ENCODE measurements at places on chromosomes 6 and 20. TPM values are rescaled to one million over a fixed set of nuclear protein-coding genes. Genes with fewer than 3 reads are reported as not detected.

DNA sequence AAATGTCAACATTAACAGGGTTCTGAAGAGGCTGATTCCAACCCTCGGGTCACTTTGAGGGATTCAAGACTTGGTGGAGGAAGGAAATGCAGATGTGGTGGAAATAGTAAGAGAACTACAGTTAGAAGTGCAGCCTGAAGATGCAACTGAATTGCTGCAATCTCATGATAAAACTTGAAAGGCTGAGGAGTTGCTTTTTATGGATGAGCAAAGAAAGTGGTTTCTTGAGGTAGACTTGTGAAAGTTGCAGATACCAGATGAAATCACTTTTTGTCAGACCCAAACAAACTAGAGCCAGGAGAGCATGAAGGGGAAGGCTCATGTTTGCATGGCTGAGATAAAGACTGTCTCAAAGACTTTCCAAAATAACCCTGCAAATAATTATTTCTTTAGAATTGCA is 16.2 kb downstream of the ANKRD6 start:
- DNase-seq, result no peak

- no peak for DNase-seq
These were observed 77.0 kb downstream of the DTNBP1 start for GRCh38 chr6:15585760-15586214.

- no peak for DNase-seq
These were observed 393.7 kb downstream of the QKI start for GRCh38 chr6:163808231-163808630.

DNA sequence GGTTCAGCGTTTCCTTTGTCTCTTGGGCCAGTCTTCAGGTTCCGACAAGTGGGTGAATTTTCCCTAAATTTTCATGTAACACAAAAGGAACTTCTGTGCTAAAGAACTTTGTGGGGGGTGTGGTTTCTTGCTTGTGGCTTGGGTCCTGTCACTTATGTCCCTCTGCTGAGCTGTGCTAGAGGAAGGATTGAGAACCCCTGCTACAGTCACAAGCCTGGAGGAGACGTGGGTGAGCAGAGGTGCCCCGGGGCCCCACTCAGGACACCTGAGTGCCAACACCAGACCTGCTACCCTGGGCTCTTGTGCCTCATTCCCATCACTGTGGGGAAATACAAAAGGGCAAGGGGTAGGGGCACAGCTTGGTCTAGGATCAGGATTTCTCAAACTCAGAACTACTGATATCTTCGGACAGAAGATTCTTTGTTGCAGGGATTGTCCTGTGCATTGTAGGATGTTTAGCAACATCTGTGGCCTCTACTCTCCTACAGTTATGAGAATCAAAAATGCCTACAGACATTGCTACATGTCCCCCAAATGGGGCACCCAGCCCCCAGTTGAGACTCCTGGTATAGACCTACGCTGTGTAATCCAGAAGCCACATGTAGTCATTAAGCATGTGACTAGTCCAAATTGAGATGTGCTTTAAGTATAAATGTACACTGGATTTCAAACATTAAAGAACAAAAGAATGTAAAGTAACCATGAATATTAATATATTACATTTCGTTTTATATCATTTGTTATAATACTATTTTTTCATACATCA is 128.7 kb downstream of the LY86 start:
- DNase-seq, result no peak

Gene BPIFB4
- total RNA-seq, result not detected

Gene PCSK2
- total RNA-seq, result not detected

Gene TTI1
- 15.9 TPM for total RNA-seq

GRCh38 chr6:21831521-21832291 is 238.2 kb downstream of the SOX4 start:
- no peak for DNase-seq

DNA sequence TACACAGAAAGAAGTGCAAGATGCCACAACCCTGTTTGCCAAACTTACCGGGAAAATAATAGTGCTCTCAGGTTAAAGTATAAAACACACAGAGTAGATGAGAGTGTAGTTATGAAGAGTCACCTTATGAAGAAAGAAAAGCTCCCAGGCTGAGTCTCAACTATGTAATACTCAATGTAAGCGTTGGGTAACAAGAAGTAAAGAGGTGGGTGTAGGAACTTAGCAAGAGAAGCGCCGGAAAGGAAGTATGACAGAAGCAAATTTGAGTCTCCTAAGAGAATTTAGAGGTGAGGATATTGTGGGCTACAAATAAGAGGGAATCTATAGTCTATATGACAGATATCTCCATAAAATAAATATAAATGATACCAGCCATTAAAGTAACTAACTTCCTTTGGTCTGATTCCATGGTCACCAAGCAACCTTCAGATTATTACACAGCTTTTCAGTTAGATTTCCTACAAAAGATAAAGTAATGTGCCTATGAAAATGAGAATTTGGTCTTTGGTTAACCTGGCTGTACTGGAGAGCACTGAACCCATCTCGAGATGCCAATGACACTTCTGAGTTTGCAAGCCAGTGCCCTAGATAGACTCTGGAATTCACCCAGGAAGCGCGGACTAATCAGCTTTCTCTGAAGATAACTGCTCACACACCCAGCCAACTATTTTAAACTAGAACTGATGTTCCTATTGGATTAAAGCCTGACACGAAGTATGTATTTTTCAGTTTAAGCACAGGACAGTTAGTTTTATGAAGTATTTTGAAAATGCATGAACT is 1.8 kb downstream of the TUBE1 start:
- DNase-seq, result no peak

GRCh38 chr6:35388030-35388429 is 45.7 kb downstream of the PPARD start:
- DNase-seq, result no peak

DNA sequence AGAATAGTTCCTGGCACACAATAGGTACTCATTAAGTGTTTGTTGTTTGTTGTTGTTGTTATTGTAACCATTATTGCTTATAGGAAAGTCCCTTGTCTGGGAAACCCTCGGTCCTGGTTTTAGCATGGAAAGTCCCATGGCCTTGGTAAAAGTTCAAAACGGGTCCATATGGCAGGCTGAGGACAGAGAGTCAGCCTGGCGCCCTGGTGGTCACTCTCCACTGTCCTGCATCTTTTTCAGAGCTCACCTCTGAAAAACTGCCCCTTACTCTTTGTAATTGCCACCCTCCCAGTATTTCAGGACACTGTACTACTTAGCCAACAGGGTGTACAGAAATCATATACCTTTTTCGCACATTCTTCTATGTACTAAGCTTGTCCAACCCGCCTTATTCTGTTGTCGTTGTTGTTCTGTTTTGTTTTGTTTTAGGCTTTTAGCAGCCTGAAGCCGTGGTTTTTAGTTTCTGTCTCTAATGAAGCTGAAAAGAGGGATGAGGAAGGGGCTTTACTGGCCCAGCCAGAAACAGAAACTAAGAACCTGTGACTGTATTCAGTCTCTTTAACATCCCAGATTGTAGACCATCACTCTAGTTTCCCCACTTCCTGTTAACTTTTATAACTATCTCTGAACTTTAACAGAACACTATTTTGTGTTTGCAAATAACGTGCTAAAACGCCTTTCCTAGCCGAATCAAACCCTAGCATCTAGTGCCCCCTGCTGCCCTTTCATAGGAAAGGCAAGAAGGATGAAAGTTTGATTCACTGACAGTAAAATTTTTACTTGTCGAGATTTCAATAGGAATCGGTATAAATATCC is 7.6 kb upstream of the TMEM14A start:
- peak; percentile 90 for DNase-seq

DNA sequence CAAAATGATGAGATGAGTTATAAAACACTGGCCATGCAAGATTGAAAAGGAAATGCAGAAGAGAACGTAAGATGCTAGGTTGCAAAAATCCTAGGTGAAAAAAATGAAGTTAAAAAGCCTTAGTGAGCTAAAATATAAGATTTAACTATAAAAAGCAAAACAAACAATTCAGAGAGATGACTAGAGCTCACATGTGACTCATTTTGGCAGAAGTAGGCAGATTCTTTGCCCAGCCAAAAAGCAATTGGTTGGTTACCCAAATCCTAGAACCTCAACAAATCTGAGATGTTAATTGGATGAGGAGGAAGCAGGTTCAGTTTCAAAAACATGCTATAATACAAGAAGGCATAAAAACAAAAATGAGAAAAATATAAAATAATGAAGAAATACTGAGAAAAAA is 249.1 kb downstream of the OGFRL1 start:
- no peak for DNase-seq

DNA sequence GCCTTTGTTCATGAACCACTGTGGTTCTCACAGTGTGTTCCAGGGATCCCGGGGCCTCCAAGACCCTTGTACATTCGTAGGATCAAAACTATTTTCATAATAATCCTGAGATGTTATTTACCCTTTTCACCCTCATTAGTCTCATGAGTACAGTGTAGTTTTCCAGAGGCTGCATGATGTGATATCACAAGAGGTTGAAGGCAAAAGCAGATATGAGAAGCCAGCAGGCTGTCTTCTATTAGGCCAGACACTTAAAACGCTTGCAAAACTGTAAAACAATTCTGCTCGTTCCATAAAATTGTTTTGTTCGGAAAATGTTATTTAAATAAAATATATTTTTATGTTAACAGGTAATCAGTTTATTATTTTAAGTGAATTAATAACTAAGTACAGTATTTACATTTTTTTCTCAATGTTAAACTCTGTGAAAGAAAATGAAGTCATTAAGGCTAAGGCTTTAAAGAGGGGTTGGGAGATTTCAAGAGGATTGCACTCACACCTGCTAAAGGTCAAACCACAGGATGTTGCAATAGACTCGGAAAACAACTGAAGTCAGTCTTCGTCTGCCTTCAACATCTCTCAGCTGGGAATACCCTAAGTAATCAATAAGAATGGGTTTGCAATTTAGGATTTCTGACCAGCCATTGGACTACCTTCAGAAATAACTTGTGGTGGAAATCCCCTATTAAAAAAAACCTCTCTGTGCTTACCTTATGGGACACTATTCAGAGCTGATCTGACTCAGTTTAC is 474.2 kb downstream of the KIF16B start:
- DNase-seq, result no peak

Gene COL12A1
- total RNA-seq, result not detected

- DNase-seq, result peak; percentile 81
These were observed 17.2 kb upstream of the TAGAP start for GRCh38 chr6:159061805-159062563.

GRCh38 chr6:157656437-157656997 is 166.5 kb upstream of the SNX9 start:
- no peak for DNase-seq

DNA sequence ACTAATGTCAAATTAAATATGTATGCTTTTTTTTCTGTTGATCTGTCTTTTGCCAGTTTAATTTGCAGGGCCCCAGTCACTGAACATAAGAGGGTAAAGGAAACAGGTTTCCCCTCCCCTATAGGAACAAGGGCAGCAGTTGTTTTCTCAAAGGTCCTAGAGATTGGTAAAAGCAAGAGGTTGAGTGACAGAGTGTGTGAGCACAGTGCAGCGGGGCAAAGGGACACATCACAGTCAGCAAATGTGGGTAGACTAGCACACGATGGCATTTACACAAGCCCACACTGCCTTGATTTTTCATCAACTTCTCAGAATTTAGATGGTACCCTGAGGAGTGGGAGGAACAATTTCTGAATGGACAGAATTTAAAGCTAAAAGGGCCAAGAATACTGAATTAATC is 138.7 kb upstream of the MYLIP start:
- no peak for DNase-seq

Gene RCAN2
- not detected for total RNA-seq

- DNase-seq, result no peak
These were observed 195.9 kb upstream of the SULF2 start for GRCh38 chr20:47981222-47981621.

Gene FAM217B
- total RNA-seq, result 27.7 TPM

- no peak for DNase-seq
These were observed 46.4 kb upstream of the FERMT1 start for GRCh38 chr20:6169251-6169650.

Gene PEX3
- 14.2 TPM for total RNA-seq

Gene ARMH2
- total RNA-seq, result 0.68 TPM

DNA sequence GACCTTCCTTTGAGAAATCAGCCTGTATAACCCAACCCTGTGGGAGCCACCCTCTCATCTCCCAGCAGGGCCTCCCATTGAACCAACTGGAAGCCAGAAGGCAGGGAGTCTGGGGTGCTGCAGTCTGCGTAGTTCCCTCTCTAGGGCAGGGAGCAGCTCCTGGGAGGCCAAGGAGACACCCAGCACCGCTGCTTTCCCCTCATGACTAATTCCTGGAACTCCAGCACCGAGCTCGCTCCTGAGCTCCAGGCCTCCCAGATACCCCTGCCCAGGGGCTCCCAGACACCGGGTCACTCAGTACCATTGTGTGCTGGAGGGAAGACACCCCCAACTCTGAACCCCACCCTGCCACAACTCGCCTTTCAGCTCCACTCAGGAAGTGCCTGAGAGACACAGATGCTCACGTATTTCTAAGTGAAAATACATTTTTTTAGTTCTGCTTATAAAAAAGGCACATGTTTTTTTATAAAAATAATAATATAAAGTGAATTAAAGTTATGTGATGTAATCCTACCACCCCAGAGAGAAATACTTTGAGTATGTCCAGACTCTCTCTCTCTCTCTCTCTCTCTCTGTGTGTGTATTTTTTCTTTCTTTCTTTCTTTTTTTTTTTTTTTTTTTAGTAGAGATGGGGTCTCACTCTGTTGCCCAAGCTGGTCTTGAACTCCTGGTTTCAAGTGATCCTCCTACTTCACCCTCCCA is 17.5 kb downstream of the PIM1 start:
- DNase-seq, result peak; percentile 33

Gene POM121L2
- not detected for total RNA-seq

Gene ZBTB46
- total RNA-seq, result 1.1 TPM

DNA sequence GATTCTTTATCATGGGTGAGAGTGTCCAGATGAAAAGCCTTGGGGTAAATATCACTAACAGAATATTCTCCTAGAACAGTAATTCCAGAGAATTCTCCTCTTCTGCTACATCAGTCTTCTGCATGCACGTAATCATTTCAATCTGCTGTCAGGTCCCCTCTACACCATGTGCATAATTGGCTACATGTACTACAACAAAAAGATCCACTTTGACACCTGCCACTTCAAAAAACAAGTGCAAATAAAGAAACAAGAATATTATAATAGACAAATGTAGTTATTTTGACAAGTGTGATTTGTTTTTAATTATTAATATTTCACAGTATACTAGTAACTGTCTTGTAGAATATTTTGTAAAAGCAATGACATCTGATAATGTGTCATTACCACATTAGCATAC is 154.2 kb downstream of the SAMD5 start:
- DNase-seq, result no peak

GRCh38 chr6:56339524-56339923 is 92.1 kb upstream of the COL21A1 start:
- DNase-seq, result no peak

DNA sequence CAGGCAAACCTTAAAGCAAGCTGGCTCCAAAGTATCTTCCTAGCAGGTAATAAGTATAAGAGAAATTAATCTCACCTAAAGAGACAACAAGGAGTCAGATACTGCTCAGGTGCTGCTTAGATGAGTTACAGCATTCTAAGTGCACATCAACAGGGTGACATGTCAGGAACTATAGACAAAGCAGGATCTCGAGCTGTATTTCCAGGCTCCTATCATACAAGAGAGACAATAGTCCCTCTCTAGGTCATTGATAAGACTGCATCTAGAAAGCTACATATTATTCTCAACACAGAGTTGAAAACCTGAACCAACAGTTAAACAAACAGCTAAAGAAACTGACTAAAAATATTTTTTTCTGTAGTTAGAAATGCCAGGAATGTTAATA is 3.9 kb downstream of the PTPRK start:
- peak; percentile 35 for DNase-seq

Gene PNLDC1
- total RNA-seq, result 0.19 TPM

Gene TRDN
- not detected for total RNA-seq

GRCh38 chr6:111850295-111850937 is 22.8 kb downstream of the FYN start:
- DNase-seq, result no peak

Gene LAMA2
- 5.3 TPM for total RNA-seq
